Amniotic stem cell (primary cell): ENCODE measurements at places on chromosomes 6 and 20.
A peak's percentile ranks its signal among the peaks of the same experiment; 100 is the strongest.

GRCh38 chr6:19851241-19852089 lies 14.3 kb downstream of the ID4 start:
- peak; percentile 70 for DNase-seq

- no peak for DNase-seq
Observed at GRCh38 chr6:137834508-137834907, 32.6 kb upstream of the TNFAIP3 start.

GRCh38 chr6:147136057-147136456 lies 68.2 kb upstream of the STXBP5 start:
- no peak for DNase-seq

DNA sequence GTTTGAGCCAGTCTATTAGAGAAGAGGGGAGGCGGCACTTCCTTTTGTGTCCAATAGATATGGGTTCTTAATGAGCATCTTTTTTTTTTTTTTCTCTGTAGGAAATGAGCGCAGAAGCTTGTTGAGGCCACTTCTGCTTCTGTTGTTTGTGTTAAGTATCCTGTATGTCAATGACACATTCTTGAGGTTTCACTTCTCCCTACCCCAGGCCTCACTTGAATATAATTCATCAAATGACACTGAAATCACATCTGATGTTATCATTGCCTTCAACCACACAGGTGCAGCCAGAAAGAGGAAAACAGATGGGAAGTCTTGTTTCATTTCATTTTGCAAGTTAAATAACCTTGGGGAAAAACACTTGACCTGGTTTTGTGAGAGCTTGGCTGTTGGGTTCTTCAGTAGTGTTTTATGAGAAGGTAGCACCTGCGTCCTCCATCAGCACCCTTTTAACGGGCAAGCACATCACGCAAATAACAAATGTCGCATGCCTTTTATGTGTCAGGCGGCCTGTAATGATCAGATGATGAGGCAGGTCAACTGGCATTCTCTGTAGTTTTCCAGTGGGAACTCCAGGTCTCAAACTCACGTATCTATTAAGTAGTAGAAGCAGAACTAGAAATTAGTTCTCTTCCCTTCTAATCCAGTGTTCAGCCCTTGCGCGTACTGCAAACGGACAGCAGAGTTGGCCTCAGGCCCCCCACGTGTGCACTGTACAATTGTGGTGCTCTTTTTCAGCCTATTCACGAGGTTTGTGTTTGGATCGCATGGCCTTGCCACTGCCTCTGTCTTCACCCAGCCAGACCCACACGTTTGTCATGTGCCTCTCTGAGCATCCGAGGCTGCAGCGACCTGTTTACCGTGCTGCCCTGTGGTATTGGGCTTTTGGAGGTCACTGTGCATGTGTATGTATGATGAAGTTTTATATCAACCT lies 23.5 kb downstream of the PLEKHG1 start:
- no peak for DNase-seq

DNA sequence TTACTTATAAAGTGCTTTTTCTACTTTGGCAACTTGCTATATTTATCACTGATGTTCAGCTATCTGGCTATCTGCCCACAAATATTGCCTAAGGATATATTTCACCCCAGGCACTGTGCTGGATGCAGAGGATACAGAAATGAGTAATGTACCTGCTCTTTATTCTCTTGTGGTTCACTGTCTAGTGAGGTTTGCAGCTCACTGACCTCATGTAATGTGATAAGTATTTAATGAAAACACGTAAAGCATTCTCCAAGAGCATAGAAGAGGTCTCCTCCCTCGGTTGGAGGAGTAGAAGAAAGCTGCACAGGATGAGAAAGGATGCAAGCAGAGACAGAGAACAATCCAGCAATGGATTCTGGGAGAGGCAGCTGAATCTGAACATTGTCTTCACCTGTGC lies 610.7 kb downstream of the CBLN4 start:
- no peak for DNase-seq

DNA sequence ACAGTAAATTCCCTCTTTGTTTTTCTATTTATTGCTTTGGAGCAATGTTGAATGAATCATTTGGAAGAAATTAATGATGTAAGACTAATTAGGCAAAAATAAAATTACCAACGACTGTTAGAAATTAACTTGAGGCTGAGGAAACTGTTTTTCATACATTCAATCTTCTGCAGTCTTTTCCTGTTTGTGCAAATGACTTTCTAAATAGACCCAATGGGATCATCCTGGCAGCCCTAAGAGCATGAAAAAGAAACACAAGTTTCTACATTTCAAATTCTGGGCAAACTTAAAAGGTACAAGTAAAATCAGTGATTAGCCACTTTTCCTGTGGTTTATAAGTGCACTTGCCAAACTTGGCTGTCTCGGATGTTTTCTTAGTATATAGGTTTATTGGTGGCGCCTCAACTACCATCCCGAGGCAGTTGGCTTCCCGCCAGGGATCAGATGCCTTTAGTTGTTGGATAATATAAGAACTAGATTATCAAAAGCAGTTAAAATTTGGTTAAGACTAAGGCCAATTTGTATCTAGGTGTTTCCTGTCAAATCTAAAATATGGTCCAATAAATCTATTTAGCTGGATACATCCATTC lies 181.2 kb downstream of the ISM1 start:
- no peak for DNase-seq

- no peak for DNase-seq
Observed at GRCh38 chr20:24747010-24747712, 201.9 kb upstream of the CST7 start.

- DNase-seq = no peak
Observed at GRCh38 chr20:4813863-4814695, 92.4 kb downstream of the PRND start.

DNA sequence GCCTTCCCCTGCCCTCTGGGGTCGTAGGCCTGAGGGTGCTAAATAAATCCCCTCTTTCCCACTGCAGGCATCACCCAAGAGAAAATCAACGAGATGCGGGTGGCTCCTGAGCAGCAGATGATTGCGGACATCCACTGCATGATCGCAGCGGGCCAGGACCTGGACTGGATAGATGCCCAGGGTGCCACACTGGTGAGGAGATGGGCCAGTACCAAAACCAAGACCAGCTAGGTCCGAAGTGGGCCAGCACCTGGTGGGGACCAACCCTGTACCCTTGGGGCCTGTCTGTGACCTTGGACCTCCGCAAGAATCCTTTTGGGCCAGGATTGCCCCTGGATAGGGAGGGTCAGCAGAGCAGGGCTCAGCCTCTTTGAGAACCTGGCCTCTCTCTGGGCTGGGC lies 23.6 kb upstream of the FAM83D start:
- DNase-seq = no peak

DNA sequence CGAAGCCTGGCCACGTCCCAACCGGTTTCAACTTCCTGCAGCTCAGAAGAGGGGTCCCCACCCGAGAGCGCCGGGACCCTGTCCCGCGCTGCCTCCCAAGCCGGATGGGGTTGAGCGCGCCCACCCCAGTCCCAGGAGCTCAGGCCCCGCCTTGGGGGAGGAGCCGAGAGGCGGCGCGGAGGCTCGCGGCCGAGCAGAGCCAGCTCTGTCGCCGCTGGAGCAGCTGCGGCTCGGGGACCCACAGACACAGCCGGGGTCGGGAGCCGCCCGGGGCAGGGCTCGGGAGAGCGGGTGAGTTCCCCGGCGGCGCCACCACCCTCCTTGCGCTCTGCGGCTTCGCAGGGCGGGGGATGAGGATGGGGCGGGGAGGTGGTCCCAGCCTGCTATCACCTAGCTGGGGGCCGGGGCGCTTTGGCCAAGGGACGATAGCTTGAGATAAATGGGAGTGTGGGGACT lies at the start of gene PPP1R16B:
TSS of gene PPP1R16B (plus strand) at position 196 of the 456 bp plus-strand sequence. CDS start 30,229 bp downstream, outside the sequence.
- no peak for DNase-seq

DNA sequence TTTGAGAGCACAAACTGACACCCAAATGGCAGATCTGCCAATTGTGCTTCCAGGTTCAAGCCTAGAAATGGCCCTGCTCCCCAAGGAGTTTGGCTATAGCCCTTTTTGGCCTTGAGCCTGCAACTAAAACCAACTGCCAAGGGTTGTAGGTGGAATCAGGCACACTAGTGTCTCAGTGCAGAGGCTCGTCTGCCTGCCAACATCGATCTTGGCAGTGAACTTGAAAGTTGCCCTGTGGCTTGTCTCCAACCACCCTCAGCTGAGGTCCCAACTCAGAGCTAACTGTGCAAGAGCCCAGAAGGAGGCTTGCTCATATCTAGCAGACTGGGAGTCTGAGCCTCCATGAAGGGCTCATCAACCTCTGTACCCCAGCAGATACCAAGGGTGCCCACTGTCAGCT lies 92.7 kb upstream of the GLP1R start:
- DNase-seq = no peak

GRCh38 chr6:147637620-147638195 lies 129.2 kb downstream of the SAMD5 start:
- no peak for DNase-seq

- DNase-seq = peak; percentile 80
Observed at GRCh38 chr6:2841264-2842138, at the start of gene SERPINB1. TSS of gene SERPINB1 (minus strand) at chr6:2841863. CDS start at chr6:2840586, 1,277 bp downstream.

GRCh38 chr6:62367601-62368000 lies 81.6 kb upstream of the KHDRBS2 start:
- DNase-seq = no peak

GRCh38 chr6:84771756-84772356 lies 7.5 kb upstream of the TBX18 start:
- no peak for DNase-seq

DNA sequence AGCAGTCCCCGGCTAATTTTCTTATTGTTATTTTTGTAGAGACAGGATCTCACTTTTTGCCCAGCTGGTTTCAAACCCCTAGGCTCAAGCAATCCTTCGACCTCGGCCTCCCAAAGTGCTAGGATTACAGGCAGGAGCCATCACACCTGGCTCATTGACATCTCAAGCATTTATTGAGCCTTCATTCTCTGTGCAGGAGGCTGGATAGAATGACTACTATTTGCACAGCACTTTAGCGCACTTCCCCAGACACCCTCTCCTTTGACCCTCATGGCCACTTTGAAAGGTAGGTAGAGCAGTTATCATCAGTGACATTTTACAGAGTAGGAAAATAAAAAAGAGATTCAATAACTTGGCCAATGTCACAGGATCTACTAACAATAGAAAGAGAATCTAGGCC lies 124.0 kb upstream of the STXBP5 start:
- DNase-seq = no peak

- no peak for DNase-seq
Observed at GRCh38 chr6:28657769-28658465, 132.2 kb downstream of the GPX5 start.

DNA sequence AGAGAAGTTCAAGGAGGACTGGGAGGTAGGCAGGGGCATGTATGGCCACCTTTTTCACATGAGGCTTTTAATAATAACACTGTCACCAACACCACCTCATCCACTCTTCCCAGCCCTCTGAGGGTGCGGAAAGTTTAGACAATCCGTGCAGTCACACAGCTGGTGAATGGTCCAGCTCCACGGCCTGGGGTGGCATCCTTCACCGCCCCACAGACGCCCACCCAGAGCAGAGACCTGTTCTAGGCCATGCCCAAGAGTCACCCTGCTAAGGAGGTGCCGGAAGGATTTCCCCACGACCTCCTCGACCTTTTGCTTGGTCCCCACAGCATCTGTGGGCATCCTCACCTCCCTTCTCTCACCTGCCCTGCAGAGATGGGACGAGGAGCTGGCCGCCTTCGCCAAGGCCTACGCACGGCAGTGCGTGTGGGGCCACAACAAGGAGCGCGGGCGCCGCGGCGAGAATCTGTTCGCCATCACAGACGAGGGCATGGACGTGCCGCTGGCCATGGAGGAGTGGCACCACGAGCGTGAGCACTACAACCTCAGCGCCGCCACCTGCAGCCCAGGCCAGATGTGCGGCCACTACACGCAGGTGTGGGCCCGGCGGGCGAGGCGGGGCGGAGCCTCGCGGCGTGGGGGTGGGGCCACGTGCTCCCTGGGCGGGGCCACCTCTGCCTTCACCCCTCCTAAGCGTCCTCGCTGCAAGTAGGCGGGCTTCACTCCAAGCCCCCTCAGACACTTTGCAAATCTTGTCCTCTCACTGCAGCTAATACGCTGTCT lies 4.4 kb downstream of the PI16 start:
- DNase-seq = no peak

DNA sequence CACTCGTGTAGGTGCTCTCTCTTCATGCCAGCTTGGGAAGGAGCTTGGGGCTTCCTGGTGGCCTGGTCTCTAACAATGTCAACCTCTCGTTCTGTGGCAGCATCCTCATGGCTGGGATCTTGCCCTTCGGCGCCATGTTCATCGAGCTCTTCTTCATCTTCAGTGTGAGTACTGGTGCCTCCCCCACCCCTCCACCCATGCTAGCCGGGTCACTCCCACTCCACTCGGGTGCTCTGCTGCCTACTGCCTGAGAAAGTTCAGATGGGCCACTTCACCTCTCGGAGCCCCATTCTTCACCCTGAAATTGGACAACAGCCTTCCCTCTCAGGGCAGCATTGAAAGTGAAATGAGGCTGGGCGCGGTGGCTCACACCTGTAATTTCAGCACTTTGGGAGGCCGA lies 48.8 kb downstream of the TM9SF4 start:
- DNase-seq = no peak

- no peak for DNase-seq
Observed at GRCh38 chr6:142605922-142606485, 304.2 kb downstream of the ADGRG6 start.

GRCh38 chr6:161748535-161749416 lies 474.9 kb upstream of the AGPAT4 start:
- no peak for DNase-seq

DNA sequence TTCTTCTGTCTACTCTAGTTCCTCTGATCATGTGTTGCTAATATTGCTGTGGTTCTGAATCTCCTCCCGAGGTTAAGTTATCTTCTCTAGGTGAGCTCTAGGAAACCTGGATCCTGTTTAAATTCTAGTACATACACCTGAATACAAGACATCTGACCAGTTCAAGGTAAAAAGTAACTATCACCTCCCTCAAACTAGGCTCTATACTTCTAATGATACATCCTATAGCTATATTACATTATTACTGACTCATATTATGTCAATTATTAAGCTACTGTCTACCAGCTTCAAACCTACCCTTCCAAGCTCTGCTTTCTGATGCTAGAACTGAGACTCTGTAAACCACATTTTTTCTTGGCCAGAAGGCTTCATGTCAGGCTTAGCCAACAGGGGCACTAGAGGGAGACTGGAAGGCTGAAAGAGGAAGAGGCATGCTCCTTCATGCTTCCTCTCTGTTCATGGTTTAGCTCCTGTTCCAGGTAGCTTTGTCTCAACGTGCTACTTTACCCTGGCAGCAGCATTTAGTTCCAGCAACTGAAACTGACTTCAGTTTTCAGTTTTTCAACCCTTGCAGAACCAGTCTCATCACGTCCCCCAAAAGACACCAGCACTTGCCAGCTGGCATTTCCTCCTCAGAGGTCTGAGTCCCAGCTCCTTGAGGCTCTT lies 148.4 kb upstream of the TOP1 start:
- DNase-seq = no peak

GRCh38 chr6:33993653-33994471 lies 152.0 kb downstream of the GRM4 start:
- no peak for DNase-seq

GRCh38 chr6:47105469-47106178 lies 63.5 kb upstream of the ADGRF1 start:
- no peak for DNase-seq

- no peak for DNase-seq
Observed at GRCh38 chr6:125375821-125376220, 74.1 kb upstream of the HDDC2 start.
